ENCODE measurements at places on chromosomes 2 and 18.

- no peak for DNase-seq
Measured at GRCh38 chr2:63553049-63553448, 35.2 kb downstream of the WDPCP start.

GRCh38 chr2:128600581-128601297 lies 282.1 kb upstream of the HS6ST1 start:
- DNase-seq: no peak

- no peak for DNase-seq
Measured at GRCh38 chr2:159561786-159562185, 54.6 kb downstream of the BAZ2B start.

- DNase-seq: no peak
Measured at GRCh38 chr2:233981574-233982420, 64.6 kb downstream of the TRPM8 start.

- peak; percentile 72 for DNase-seq
Measured at GRCh38 chr2:25274868-25275574, 66.7 kb downstream of the DNMT3A start.

DNA sequence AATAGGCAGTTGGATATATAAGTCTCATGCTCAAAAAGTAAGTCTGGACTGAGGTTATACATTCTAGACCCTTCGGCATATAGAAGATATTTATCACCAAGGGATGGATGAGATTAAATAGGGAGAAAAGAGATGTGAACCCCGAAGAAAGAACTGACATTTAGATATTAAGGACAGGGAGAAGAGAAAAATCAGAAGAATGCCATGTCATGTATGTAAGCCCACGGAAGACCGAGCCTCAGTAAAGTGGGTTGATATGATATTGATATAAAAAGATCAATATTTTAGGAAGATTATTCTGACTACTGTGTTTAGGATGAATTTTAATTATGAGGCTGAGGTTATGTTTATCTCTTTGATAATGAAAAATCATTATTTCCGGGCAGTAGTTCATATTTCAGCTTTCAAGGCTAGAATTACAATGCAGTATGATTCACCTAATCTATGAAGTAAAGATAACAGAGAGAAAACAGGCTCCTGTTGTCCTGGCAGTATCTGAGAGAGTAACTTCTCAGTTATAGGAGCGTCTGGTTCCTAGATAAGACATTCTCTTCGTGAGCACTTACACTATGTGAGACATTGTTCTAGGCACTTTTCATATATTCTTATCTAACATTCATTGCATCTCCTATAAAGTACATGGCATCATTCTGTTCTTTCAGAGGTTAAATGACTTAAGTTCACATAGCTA lies 83.0 kb downstream of the UBR3 start:
- no peak for DNase-seq

DNA sequence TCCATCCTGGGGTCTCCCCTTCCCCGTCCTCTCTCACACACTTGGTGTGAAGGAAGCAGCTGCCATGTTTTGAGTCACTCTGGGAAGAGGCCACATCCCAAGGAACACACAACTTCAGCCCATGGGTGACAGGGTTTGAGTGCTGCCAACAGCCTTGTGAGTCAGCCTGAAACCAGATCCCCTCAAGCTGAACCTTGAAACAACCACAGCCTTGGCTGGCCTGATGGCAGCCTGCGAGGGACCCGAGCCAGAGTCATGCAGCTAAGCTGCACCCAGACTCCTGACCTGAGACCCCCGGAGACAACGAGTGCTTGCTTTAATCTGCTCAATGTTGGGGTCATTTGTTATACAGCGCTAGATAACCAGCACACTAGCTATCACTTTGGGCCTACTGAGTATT lies 19.3 kb upstream of the MC2R start:
- no peak for DNase-seq

GRCh38 chr2:142042536-142043199 lies 88.1 kb downstream of the LRP1B start:
- DNase-seq: no peak

DNA sequence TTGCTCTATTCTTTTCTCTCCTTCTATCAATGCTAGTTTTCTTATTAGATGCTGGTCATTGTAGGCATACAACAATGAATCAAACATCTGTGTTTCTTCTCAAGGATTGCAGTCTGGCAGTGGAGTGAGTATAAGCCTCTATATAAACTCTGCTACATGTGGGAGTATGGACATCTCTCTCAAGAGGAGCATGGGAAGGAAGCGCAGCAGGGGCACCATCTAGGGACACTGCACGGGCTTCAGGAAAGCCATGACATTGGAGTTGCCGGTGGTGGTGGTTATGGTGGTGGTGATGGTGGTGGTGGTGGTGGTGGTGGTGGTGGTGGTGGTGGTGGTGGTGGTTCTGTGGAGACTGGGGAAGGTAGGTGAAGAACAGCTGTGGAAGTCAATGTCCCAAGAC lies 462.6 kb downstream of the RNF144A start:
- no peak for DNase-seq

GRCh38 chr18:36665952-36666351 lies 162.8 kb downstream of the TPGS2 start:
- no peak for DNase-seq

DNA sequence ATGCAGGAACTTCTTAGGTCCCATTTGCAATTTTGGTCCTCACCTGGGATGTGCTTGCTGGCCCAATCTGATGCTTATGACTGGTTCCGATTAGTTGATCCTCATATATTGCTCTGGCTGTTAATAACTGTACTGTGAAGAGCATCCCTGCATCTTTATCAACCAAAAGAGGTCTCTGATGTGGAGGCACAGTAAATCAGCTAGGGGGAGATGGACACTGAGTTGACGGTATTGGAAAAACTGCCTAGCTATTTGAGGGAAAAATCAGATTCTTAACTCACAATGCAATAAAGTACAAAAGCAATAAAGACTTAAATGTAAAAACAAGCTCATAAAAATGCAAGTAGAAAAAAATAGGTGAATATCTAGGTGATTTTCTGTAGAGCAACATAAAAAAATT lies 188.0 kb upstream of the TCF4 start:
- DNase-seq: no peak

DNA sequence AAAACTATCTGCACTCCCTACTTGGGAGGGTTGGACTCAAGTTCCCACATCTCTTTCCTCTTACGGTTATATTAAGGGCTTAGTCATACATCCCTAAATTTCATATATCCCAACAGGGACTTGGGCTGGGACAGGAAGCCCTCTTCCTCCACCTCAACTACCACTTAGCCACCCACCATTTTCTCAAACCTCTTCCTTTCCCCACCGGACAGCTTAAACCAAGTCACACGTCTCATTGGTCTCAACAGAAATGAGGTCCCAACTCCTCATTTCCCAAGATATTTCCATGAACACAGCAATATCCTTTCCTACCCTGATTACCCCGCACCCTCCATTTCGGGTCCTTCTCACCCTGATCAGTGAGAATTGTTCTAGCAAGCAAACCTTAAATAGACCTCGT lies 736 bp downstream of the ZSCAN30 start:
- DNase-seq: no peak

DNA sequence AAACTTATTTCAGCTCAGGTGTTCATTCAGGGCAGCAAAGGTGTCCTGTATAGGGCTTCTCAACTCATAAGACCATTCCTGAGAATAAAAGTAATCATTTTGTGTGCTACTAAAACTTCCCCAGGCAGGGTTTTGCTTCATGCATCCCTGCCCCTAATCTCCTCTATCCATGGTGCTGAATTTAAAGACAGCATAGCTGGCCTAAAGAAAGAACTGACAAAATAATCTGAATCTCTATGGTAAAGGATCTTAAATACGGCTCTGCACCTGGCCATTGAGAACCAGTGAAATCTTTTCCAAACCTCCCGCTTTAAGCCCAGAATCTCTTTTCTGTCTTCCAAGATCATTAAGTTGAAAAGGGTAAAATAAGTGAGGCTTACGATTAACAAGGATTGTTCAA lies 292.1 kb upstream of the KLHL29 start:
- DNase-seq: no peak

DNA sequence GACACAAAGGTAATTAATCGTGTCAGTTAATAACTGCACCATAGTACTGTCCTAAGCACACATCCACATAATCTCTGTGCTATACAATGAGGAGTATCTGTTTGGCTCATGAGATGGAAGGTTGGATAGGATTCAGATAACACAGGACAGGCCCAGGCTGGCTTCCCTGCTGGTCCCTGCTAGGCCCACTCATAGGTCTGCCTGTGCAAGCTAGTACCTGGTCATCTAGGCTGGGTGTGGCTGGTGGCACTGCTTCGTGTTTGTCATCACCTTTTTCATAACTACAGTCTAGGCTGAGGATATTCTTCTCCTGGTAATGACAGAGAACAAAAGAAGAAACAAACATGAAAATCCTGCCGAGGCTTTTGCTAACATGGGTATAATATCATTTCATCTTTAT lies 392.8 kb downstream of the TRIB2 start:
- DNase-seq: no peak

Data from CMK (cell line).